ENCODE measurements at places on chromosomes 1 and 21.

DNA sequence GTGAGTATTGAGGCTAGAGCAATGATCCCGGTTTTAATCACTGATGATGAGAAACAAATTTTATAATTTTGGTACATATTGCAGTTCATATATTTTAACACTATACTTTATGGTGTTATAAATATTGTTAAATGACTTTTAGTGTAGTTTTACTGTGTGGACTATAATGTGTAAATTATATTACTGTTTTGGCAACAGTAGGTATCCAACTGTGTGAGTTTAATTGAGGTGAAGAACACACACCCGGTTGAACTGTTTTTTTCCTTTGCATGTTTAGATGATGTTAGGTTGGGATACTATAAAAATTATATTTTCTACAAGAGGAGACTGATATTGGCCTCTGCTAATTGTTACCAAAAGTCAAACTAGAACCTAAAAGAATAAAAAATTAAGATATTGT lies 166.5 kb downstream of the SDCCAG8 start:
- H3K4me3 ChIP-seq = no peak overlapping the region
- no peak overlapping the region for H3K27ac ChIP-seq
- H3K36me3 ChIP-seq = peaks cover 2% of the 10 kb centered on the region
- peaks cover 9% of the 10 kb centered on the region for H3K4me1 ChIP-seq

DNA sequence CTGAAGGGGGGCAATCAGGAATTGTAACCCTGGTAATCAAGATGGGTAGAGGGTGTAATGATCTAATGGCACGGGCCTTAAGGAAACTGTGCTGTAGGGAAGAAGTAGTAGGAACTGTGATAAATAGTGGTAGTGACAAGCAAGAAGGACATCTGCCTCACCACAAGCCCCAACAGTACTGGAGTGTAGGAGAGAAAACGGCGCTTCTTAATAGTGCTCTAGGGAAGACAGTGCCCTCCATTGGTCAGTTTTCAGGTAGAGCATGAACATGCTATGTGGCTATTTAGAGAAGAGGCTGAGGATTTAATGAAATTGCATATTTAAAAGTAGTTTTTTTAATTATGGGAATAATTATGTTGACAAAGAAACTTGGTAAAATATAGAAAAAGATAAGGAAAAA lies 32.2 kb downstream of the SLC30A7 start:
- peak overlapping the region; percentile 28 for H3K4me3 ChIP-seq
- H3K27ac ChIP-seq = peak overlapping the region; percentile 72
- no peak for DNase-seq

DNA sequence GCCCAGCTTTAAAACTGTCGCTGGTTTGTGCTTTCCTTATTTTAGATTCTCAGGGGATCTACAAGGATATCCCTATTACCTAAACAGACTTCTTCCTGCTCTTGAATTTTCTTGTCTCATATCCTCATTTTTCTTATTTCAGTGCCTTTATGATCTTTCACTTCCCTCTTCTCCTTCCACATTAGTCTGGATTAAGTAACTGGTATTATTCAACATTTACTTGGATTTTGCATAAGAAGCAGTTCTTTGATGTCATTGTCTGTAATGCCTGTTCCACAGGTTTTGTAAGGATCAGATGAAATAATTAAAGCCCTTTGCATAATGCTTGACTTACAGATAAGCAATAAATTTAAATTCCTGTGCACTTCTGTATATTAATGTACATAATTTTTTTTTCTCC lies 26.5 kb downstream of the CXADR start:
- DNase-seq = no peak
- H3K36me3 ChIP-seq = no peaks in the 10 kb centered on the region
- no peaks in the 10 kb centered on the region for H3K4me1 ChIP-seq
- no peaks in the 10 kb centered on the region for H3K27me3 ChIP-seq

GRCh38 chr21:28908351-28908750 lies 84.3 kb downstream of the LTN1 start:
- peaks cover 6% of the 10 kb centered on the region for H3K27me3 ChIP-seq
- no peak overlapping the region for H3K27ac ChIP-seq
- H3K4me1 ChIP-seq = no peaks in the 10 kb centered on the region
- no peaks in the 10 kb centered on the region for H3K36me3 ChIP-seq

- peak; percentile 64 for DNase-seq
- H3K36me3 ChIP-seq = peaks cover 7% of the 10 kb centered on the region
- peaks cover 38% of the 10 kb centered on the region for H3K4me1 ChIP-seq
Observed at GRCh38 chr1:17439250-17440073, at the start of gene RCC2. Gene RCC2, minus strand, starts transcription at chr1:17439677. Its CDS starts 1,163 bp downstream, at chr1:17438514.

DNA sequence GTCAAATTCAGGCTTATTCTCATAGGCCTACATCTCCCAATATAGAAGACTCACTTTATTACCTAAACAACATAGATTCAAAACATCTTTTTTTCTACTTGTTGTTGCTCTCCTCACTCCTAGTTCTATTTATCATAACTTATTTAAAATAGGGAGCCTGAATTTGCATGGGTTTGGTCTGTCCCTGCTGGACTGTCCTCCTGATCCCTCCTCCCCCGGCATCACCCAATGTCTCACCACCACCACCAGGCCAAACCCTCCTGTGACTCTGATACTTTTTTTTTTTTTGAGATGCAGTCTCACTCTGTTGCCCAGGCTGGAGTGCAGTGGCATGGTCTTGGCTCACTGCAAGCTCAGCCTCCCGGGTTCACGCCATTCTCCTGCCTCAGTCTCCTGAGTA lies 31.8 kb upstream of the MYBPHL start:
- H3K27ac ChIP-seq = no peak overlapping the region
- no peaks in the 10 kb centered on the region for H3K27me3 ChIP-seq
- H3K4me1 ChIP-seq = no peaks in the 10 kb centered on the region
- DNase-seq = no peak
- H3K36me3 ChIP-seq = no peaks in the 10 kb centered on the region
- H3K4me3 ChIP-seq = no peak overlapping the region

DNA sequence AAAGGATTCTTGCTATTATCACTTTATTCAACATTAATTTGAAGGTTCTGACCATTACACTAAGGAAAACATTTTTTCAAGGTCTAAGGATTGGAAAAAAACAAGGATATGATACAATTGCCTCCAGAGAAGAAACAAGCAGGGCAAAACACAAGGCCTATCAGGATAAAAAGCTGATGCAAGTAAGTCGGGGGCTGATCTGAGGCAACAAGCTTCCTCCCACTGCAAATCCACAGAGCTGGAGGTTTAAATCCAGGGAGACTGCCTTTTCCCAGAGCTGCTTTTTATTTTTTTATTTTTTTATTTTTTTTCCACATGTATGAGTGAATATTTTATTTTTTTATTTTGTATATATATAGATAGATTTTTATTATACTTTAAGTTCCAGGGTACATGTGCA lies 19.4 kb upstream of the S100A2 start:
- H3K4me1 ChIP-seq = no peaks in the 10 kb centered on the region
- no peaks in the 10 kb centered on the region for H3K36me3 ChIP-seq
- no peak overlapping the region for H3K27ac ChIP-seq
- no peak for DNase-seq
- no peaks in the 10 kb centered on the region for H3K27me3 ChIP-seq

DNA sequence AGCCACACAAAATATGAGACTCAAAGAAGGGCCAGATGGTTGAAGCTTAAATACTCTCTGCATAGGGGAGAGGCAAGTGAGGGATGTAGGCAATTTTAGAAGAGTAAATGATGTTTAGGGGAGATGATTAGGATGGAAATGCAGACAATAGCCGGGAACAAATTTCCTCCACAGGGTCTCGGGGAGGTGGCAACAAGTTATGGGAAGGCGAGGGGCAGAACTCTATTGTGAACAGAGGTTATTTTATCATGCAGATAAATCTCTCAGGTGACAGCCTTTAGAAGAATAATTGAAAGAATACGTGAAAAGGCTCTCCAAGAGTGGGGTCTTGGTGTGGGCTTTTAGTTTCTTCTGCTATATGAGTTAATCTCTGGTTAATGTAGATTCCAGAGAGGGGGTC lies 166.7 kb downstream of the GALNT2 start:
- no peak overlapping the region for H3K4me3 ChIP-seq
- H3K36me3 ChIP-seq = peaks cover 5% of the 10 kb centered on the region
- H3K27me3 ChIP-seq = no peaks in the 10 kb centered on the region
- no peak overlapping the region for H3K27ac ChIP-seq
- no peaks in the 10 kb centered on the region for H3K4me1 ChIP-seq

DNA sequence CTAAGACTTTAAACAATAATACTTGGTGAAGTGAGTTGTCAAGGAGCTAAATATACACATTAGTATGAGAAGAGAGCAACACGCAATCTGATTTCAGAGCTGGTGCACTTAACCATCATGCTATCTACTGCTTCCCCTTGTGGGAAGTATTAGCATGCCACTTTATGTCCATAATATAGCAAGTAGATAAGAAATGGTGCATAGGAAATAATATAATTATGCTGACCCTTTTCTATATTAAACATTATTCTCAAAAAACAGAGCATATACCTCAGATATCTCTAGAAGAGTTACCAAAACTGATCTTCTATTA lies 63.4 kb downstream of the MAGI3 start:
- no peak overlapping the region for H3K4me3 ChIP-seq
- H3K4me1 ChIP-seq = no peaks in the 10 kb centered on the region
- no peaks in the 10 kb centered on the region for H3K36me3 ChIP-seq

DNA sequence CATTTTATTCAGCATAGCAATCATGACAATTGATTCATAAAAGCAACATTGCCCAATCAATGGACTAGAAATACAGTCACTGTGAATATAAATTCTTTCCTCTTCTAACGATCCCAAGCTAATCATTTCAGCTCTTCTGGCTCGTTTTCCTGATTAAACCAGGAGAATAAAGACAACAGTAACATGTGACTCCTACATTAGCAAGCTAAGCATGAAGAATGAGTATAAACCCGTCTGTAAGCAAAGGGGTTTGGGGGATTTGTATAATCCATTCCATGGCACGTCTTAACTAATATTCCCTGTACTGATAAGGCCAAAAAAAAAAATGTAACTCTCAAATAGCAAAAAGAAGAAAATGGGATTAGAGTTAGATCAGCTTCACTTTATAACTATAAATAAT lies 21.6 kb downstream of the IRF2BP2 start:
- no peaks in the 10 kb centered on the region for H3K36me3 ChIP-seq
- H3K27me3 ChIP-seq = no peaks in the 10 kb centered on the region
- no peak overlapping the region for H3K4me3 ChIP-seq
- H3K27ac ChIP-seq = no peak overlapping the region

GRCh38 chr1:108129999-108130398 lies 70.1 kb downstream of the SLC25A24 start:
- no peak overlapping the region for H3K27ac ChIP-seq
- peaks cover 4% of the 10 kb centered on the region for H3K36me3 ChIP-seq
- no peak for DNase-seq
- peaks cover 3% of the 10 kb centered on the region for H3K4me1 ChIP-seq
- no peak overlapping the region for H3K4me3 ChIP-seq

DNA sequence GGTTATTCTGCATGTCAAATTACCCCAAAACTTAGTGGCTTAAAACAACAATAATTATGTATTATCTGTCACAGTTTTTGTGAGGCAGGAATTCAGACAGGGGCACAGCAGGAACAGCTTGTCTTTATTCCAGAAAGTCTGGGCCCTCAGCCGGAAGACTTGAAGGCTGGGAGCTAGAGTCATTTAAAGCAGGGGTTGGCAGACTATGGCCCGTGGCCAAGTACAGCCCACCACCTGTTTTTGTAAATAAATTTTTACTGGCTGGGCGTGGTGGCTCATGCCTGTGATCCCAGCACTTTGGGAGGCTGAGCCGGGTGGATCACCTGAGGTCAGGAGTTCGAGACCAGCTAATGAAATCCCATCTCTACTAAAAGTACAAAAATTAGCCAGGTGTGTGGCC lies 39.6 kb upstream of the KDM4A start:
- no peak overlapping the region for H3K27ac ChIP-seq
- no peaks in the 10 kb centered on the region for H3K36me3 ChIP-seq
- H3K27me3 ChIP-seq = no peaks in the 10 kb centered on the region
- H3K4me1 ChIP-seq = no peaks in the 10 kb centered on the region
- DNase-seq = no peak

GRCh38 chr1:76433526-76433925 lies 359.0 kb downstream of the ST6GALNAC3 start:
- no peak overlapping the region for H3K27ac ChIP-seq
- no peak for DNase-seq
- no peaks in the 10 kb centered on the region for H3K36me3 ChIP-seq

GRCh38 chr1:153212201-153212600 lies 5.2 kb upstream of the PRR9 start:
- no peaks in the 10 kb centered on the region for H3K4me1 ChIP-seq
- no peak overlapping the region for H3K4me3 ChIP-seq
- no peak overlapping the region for H3K27ac ChIP-seq
- H3K36me3 ChIP-seq = no peaks in the 10 kb centered on the region

DNA sequence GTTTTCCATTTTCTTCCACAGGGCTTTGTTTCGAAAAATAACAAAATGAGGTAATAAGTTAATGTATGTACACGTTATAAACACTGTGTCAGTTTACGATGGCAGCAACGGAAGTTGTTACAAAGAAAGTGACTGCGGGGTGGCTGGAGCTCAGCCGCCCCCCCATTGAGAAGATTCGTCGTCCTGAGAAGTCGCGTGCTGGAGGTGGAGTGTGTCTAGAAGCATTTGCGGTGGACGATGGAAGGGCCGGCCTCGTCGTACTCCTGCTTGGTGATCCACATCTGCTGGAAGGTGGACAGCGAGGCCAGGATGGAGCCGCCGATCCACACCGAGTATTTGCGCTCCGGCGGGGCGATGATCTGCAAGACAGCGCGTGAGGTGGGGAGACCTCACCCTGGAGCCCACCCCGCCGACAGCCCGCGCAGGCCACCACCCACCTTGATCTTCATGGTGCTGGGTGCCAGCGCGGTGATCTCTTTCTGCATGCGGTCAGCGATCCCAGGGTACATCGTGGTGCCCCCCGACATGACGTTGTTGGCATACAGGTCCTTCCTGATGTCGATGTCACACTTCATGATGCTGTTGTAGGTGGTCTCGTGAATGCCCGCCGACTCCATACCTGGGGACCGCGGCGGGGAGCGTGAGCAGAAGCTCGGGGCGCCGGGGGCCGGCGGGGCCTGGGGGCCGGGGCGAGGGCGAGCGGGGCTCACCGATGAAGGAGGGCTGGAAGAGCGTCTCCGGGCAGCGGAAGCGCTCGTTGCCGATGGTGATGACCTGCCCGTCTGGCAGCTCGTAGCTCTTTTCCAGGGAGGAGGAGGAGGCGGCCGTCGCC lies 2.4 kb downstream of the ACTA1 start:
- no peak overlapping the region for H3K27ac ChIP-seq
- peaks cover 91% of the 10 kb centered on the region for H3K27me3 ChIP-seq
- H3K4me3 ChIP-seq = peak overlapping the region; percentile 33
- DNase-seq = no peak

DNA sequence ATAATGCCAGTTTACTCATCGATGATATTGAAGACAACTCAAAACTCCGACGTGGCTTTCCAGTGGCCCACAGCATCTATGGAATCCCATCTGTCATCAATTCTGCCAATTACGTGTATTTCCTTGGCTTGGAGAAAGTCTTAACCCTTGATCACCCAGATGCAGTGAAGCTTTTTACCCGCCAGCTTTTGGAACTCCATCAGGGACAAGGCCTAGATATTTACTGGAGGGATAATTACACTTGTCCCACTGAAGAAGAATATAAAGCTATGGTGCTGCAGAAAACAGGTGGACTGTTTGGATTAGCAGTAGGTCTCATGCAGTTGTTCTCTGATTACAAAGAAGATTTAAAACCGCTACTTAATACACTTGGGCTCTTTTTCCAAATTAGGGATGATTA lies 13.7 kb downstream of the GGPS1 start:
- H3K27me3 ChIP-seq = no peaks in the 10 kb centered on the region
- peaks cover 6% of the 10 kb centered on the region for H3K4me1 ChIP-seq
- DNase-seq = no peak
- peaks cover 46% of the 10 kb centered on the region for H3K36me3 ChIP-seq
- H3K4me3 ChIP-seq = no peak overlapping the region

GRCh38 chr21:30044447-30045064 lies 104.8 kb upstream of the GRIK1 start:
- no peaks in the 10 kb centered on the region for H3K36me3 ChIP-seq
- DNase-seq = no peak
- H3K4me3 ChIP-seq = no peak overlapping the region
- no peak overlapping the region for H3K27ac ChIP-seq
